NCI-H2029 treated with DMSO at 0.1 percent for 48 hours (cell line): ENCODE measurements at places on chromosomes 7 and 10.

DNA sequence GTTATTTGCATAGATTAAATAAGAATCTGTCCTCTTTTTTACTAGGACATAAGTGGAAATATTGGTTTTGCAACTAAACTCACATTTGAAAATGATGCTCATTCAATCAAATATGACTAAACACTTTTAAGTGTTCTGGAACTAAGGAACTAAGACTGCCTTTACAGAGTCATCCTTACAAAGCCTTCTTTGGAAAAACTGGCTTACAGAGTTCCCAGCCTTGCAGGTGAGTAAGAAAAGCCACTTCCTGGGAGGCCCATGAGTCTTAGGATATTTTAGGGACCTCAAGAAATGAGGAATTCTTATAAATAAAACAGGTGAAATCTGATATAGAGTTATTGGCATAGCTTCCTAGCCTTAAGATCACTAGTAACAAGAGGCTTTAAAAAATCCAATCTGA, 135.5 kb downstream of the ALOX5 start:
- DNase-seq = no peak

DNA sequence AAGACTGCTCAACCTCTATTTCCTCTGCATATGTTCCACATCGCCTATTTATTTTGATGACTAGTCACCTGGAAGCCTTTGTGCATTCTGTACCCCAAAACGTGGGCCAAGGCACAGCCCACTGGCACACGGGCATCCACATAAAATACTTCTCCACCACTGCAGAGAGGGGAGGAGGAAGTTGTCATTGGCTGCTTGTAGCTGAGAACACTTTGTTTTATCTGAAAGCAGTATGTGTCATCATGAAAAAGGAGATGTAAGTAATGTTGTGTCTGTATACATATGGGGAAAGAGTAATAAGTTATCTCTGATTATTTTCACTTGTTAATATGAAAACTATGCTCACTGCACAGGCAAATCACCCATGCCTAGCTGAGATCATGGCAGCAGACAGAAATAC, 48.2 kb upstream of the AMPH start:
- no peak for DNase-seq

DNA sequence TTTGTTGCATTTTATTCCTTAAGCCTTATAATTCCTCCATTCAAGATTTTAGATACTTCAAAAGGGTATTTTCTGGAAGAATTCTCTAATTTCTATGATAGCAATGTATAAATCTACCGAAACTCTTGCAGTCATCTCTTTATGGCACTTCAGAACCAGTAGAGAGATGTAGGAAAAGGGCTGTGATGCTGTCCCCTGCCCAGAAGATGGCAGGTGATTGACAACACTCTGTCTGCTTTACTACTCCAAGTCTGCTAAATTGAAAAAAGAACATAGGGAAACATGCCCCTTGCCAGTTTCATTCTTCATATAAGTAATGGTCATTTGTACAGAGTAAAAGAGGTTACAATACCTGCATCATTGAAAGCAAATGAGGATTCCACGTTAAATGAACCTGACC, 5.1 kb downstream of the TCTN3 start:
- no peak for DNase-seq

DNA sequence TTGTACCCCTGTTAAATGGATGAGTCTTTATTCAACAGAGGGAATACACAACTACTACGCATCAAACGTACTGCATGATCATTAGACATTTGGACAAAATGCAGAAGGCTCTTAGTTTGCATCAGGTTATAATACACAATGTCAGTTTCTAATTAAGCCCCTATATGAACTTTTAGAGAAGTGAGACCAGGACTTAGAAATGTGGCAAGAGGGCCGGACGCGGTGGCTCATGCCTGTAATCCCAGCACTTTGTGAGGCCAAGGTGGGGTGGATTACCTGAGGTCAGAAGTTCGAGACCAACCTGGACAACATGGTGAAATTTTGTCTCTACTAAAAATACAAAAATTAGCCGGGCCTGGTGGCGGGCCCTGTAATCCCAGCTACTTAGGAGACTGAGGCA, 76.3 kb upstream of the MGMT start:
- DNase-seq = no peak

GRCh38 chr10:96505150-96506136, 8.3 kb downstream of the TLL2 start:
- DNase-seq = no peak

- DNase-seq = no peak
These were observed 621 bp upstream of the FAM13C start for GRCh38 chr10:59362959-59363381.

DNA sequence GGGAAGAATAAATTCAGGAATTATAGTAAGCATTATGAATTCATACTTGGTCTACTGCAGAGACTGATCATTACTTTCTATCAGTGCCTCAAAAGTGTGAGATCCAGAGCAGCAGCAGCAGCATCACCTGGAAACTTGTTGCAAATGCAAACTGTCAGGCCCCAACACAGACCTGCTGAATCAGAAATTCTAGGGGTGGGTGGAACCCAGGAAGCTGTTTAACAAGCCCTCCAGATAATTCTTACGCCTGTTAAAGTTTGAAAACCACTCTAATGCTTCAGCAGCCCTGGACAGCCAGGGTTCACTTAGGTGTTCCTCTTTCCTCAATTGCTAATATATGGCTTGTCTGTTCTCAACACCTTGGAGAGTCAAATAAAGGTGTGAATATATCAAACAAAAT, 19.5 kb downstream of the CACUL1 start:
- DNase-seq = no peak

- DNase-seq = no peak
These were observed 667.6 kb upstream of the FOXK1 start for GRCh38 chr7:4014346-4015050.

DNA sequence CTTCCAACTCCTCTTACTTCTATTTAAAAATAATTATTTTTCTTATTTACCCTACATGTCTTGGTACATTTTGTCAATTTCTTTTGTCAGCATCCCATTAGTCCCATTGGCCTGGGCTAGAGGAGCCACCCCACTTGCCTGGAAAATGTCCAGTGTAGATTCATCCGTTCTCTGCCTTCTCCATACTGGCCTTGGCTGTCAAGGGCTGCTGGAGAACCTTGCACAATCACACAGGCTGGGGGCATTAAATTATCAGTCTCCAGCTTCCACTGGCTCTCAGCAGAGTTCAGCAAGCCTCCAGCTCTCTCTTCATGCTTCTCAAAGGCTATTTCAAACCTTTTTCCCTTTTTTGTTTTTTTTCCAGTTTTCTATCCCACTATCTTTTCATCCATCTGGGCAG, 13.8 kb upstream of the ZCCHC24 start:
- no peak for DNase-seq

DNA sequence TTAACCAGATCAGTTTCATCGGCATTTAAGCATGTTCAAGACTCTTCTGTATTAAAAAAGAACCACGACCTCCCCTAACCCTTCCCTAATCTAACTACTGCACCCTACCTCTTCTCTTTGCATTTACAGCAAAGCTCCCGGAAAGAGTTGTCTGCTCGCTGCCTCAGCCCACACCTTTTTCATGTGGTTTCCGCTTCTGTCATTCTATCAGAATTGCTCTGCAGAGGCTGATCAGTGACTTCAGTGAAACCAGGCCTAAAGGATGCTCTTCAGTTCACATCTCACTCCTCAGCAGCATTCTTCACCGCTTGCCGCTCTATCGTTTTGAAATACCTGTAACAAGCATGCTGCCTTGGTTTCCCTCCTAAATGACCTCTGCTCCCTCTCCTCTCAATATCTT, 160.9 kb downstream of the SDK1 start:
- no peak for DNase-seq

DNA sequence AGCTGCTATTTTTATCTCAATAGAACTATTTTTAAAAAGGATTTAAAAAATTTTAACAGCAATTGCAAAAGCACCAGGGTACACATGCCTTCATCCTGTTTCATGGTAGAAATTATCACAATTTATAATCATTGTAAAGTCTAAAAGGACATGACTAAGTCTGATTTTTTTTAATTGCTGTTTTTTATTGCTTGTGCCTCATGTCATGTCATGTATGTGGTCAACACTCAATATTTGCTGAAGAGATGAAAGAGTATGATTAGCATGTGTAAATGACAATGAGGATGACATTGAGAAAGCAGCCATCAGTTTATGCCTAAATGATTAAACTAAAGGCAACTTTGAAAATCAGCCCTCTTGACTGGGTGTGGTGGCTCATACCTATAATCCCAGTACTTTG, 74.8 kb downstream of the GPR37 start:
- no peak for DNase-seq

DNA sequence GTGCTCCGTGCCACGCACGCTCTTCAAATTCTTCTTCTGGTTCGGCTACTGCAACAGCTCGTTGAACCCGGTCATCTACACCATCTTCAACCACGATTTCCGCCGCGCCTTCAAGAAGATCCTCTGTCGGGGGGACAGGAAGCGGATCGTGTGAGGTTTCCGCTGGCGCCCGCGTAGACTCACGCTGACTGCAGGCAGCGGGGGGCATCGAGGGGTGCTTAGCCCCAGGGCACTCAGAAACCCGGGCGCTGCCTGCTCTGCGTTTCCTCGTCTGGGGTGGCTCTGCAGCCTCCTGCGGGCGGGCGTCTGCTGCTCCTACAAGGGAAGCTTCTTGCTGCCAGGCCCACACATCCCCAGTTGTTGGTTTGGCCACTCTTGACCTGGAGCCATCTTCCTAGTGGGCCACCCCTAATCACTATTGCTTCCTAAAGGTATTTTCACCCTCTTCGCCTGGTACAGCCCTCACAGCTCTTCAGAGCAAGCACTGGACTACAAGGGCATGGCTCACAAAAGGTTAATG, 2.5 kb downstream of the ADRA2A start:
- no peak for DNase-seq

DNA sequence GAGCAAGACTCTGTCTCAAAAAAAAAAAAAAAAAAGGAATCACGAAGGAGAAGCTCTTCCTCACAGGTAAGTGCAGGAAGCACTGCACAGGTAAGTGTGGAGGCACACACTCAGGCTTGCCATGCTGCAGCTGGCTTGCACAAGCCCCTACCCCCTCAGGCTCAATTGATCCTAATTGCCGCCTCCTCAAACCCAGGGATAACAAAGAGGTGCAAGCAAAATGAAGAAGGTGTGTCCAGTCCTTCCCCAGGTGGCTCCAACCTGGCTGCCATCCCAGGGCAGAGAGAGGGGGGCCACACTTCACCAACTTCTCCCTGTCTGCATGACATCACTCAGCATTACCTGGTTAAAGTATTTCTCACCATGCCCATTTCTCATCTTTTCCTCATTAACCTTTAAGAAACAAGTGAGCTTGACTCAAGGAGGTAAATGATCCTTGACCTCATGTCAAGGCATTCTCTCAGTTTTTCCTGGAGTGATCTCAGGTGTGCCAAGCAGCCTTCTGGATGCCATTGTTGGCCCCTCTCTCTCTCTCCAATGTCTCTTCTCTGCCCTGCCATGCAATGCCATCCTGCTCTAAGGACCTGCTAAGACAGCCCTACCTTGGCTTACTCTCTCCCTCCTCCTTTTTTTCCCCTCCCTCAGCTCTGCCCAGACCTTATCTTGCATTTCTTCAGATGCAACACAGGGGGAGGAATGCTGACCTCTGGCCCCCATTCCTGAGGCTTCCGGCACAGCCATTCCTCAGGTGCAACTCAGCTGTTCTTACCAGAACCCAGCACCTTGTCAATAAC, 13.0 kb upstream of the TRPV6 start:
- DNase-seq = no peak

DNA sequence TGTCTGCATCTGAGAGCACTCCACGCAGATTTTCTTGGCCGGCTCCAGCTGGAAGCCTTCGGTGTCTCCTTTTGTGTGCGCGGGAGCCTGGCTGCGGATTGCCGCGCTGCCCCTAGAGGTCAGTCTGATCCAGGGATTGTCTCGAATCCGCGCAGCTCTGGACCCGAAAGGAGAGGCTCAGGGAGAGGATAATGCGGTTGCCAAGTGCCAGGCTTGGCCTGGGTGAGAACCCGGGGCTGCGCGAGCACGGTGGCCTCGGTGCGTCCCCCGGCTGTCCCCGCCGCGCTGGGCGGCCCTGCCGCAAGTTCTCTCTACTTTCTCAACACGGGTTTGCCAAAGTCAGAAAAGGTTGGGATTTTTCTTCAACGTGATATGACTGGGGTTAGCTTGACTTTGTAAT, 140.9 kb downstream of the ADCYAP1R1 start:
- DNase-seq = peak; percentile 22

- DNase-seq = no peak
These were observed 159.0 kb downstream of the SND1 start for GRCh38 chr7:127810696-127811660.

DNA sequence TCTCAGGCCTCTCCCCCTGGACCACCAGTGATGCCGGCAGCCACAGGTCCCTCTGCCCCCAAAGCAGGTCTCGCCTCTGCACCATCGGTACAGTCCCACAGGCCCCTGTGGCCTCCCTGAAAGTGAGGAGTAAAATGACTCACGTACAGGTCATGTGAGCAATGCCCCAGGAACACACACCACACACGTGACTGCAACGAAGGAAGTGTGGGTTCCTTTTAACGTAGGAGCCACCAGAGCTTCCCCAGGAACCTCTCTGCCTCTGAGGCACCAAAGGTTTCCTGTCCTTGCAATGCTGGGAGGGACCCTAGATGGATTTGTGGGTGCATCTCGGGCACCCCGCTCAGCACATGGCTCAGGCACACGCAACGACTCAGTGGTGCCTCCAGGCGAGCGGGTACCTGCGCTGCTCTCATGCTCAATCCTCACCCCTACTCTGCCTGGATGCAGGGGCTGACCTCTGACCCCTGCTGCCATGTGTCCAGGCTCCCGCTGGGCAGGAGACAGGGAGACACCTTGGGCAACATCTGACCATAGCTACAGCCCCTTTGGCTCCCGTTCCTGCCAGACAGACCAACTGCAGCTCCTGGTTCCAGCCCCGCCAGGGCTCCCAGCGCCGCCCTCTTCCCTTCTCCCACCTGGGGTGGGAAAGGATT, 120.7 kb downstream of the PRKAG2 start:
- no peak for DNase-seq

GRCh38 chr10:3825244-3825643, 40.2 kb upstream of the KLF6 start:
- no peak for DNase-seq

GRCh38 chr10:23314835-23315239, 29.8 kb downstream of the C10orf67 start:
- DNase-seq = peak; percentile 57

DNA sequence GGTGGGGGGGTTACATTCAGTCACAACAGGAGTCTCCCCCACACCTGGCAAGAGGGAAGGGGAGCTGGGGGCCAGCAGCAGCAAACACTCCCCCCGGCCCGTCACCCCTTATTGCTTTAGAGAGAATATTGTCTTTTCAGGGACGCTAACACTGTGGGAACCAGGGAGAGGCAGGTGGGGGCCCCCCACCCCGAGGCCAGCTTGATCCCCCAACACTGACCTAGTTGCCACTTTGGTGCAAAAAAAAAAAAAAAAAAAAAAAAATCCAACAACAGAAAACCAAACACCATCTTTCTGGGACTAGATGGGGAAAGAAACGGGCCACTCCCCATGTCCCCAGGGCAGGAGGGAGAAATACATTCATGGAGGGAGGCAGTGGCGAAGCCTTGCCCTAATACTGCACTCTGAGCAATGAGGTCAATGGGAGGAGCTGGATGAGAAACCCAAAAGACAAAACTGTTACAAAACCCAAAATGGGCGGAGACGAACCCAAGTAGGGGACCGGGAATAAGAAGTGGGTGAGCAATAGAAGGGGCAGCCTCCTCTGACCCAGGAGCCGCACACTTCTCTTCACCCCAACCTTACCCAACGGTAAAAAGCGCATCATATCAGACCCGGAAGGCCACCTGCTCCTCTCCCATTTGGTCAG, 6.5 kb downstream of the GNB2 start:
- no peak for DNase-seq

GRCh38 chr7:151637781-151638261, 118.1 kb upstream of the RHEB start:
- DNase-seq = no peak
